Progenitor cell of endocrine pancreas (in vitro differentiated cells): ENCODE measurements at places on chromosomes 3 and 15. TPM values are rescaled to one million over a fixed set of nuclear protein-coding genes. Genes with fewer than 3 reads are reported as not detected.
A peak's percentile ranks its signal among the peaks of the same experiment; 100 is the strongest.

DNA sequence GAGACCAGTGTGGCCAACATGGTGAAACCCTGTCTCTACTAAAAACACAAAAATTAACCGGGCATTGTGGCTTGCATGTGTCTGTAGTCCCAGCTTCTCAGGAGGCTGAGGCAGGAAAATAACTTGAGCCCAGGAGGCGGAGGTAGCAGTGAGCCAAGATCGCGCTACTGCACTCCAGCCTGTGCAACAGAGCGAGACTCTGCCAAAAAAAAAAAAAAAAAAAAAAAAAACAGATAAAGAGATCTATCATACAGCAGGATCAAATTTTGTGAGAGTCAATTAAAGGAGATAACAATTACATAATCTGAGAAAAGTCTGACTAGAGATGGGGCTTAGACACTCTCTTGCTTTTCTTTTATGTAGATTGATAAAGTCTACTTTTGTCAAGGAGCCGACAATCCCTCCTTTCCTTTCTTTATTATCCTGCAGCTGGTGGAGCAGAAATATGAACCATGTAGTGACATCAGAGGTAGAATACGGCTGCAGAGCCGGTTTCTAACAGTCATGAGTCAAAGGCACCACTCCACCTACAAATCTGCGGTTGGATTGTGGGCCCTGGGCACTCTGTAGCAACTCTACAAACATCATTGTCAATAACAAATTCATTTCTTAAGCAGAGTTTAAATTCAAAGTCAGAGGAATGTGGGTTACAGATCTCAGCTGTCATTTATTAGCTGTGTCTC, 9.0 kb downstream of the C2CD4A start:
- DNase-seq: no peak
- H3K27me3 ChIP-seq: no peaks in the 10 kb centered on the region
- H3K4me1 ChIP-seq: no peaks in the 10 kb centered on the region
- no peaks in the 10 kb centered on the region for H3K36me3 ChIP-seq
- H3K27ac ChIP-seq: no peak overlapping the region

GRCh38 chr15:77915261-77915960, 162.1 kb downstream of the TBC1D2B start:
- no peaks in the 10 kb centered on the region for H3K36me3 ChIP-seq
- no peak overlapping the region for H3K27ac ChIP-seq
- DNase-seq: no peak
- H3K4me3 ChIP-seq: no peak overlapping the region
- H3K27me3 ChIP-seq: peaks cover 21% of the 10 kb centered on the region

GRCh38 chr15:90953947-90954711, 555 bp upstream of the RCCD1 start:
- peak overlapping the region; percentile 86 for H3K4me3 ChIP-seq
- peaks cover 9% of the 10 kb centered on the region for H3K4me1 ChIP-seq
- H3K27ac ChIP-seq: no peak overlapping the region

DNA sequence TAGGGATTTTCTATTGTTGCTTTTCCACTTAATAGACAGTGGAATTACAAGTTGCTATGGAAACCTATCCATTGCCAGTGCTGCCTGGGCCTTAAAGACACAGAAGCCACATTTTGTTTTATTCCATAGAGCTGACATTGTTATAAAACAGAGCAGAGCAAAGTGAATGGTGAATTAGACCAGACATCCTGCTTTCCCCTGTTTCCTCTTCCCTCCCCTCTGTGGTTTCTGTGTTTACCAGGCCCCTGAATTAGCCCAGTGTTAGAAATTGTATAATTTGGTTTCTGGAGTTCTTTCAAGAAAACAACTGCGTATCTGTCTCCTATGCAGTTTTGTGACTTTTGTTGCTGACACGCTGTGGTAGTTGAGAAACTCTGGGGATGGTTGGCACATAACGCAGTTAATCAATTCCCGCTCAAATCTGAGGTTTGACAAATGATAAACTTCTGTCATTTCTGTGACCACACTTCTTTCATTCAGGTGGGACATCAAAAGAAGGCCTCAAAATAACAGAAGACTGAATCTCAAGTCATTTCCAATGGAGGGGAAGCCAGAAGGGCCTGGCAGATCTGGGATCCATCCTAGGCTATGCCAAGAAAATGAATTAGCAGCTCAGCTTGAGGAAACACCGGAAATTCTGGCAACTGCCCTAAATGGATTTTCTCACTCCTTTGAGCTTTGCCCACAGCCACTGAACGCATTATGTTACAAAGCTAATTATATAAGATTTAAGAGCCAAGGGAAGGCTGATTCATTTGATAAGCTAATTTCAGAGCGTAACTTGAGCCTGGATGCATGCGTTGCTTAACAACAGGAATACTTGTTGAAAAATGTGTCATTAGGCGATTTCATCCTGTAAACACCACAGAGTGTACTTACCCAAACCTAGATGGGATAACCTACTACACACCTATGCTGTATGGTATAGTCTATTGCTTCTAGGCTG, 46.9 kb downstream of the NR1D2 start:
- no peak for DNase-seq
- H3K36me3 ChIP-seq: no peaks in the 10 kb centered on the region
- no peak overlapping the region for H3K4me3 ChIP-seq
- H3K4me1 ChIP-seq: peaks cover 6% of the 10 kb centered on the region

DNA sequence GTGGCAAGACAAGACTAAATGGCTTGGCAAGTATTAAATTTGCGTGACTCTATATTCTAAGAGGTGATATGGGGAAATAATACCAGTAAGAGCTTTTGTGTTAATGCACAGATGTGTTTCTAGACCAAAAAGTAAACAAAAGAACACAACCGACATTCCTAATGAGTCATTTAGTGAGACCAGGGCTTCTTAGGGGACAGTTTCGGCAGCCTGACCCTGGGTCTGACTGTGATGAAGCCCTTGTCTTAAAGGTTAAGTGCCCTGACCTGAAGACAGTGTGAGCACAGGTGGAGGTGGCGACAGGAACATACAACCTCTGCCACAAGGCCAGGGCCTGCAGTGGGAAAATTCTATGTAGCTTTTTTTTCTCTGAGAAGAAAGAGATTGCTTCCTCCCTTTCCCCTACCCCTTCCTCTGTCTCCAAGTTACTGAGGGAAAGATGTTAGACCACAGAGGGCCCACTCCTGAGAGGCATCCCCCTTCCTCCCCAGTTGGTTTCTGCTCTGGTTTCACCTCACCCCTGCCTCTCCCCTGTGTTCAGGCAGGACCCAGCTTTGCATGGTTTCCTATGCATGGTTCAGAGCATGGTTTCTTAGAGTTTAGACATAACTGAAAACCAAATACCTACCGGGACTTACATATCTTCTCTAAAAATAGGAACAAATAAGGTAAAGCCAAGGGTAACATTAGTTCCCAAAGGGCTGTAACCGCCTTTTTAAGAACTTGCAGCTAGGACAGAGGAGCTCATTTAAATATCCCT, 24.8 kb upstream of the CMTM7 start:
- no peak overlapping the region for H3K4me3 ChIP-seq
- H3K27me3 ChIP-seq: no peaks in the 10 kb centered on the region
- H3K4me1 ChIP-seq: peaks cover 35% of the 10 kb centered on the region
- no peak for DNase-seq

- no peak overlapping the region for H3K4me3 ChIP-seq
- H3K27ac ChIP-seq: no peak overlapping the region
- H3K36me3 ChIP-seq: no peaks in the 10 kb centered on the region
- H3K4me1 ChIP-seq: peaks cover 4% of the 10 kb centered on the region
- DNase-seq: no peak
Measured at GRCh38 chr3:113088616-113089015, 97.8 kb downstream of the GTPBP8 start.

DNA sequence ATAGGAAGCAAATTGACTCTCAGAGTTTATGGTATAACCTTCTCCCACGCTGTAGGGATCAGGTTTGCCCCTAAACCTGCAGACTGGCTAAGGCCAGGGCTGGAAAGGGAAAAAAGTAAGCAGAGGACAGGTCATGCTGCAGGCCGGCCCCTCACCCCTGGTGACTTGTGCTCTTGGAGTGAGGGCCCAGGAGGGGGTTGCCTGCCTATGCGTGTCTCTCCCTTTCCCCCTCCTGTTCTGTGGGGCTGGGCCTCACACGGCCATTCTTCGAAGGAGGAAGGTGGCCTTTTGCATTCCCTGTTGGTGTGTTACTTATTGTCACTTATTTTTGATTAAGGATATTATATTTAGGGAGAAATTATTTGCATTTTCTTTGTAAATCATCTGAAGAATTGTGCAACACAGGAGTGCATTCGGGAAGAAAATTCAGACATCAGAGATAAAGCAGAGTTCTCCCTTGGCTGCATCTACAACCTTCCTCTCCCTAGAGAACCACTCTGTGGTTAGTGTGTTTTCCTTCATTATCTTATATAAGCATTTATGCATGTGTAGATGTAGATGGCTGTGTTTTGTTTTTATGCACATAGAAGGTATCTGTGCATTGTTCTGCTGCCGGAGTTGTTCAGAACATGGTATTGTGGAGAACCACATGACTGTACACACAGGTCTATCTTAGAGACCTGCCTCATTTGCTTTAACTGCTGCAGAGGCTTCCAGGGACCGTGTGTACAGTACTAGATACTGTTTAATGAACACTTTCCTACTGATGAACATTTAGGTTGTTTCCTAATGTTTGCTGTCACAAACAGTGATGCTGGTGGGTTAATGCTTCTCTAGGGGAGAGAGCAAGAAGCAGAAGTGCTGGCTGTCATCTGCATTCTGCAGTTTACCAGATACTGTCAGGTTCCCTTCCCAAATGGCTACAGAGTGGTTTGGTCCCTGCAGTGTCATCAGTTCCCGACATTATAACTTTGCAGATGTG, 133.5 kb downstream of the APBA2 start:
- DNase-seq: no peak
- H3K27me3 ChIP-seq: no peaks in the 10 kb centered on the region
- H3K36me3 ChIP-seq: no peaks in the 10 kb centered on the region
- H3K27ac ChIP-seq: no peak overlapping the region
- H3K4me3 ChIP-seq: no peak overlapping the region

DNA sequence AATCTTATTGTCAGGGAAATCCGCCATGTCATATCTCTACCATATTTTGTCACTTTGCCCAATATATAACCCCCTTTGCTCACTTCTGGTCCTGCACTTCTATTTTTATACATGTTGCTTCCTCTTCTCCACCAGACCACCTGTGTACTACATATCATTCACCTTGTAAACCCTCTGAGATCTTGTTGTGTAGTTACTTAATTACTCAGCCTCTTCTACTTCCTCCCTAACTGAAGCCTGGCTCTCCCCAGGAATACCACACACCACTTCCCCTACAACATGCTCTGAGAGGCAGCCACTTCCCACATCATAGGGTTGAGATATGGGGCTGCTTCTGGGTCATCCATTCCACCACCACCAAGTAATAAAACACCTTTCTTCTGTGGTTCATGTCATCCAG, 10.0 kb downstream of the HEXA start:
- H3K27ac ChIP-seq: no peak overlapping the region
- H3K4me1 ChIP-seq: no peaks in the 10 kb centered on the region
- H3K4me3 ChIP-seq: no peak overlapping the region

DNA sequence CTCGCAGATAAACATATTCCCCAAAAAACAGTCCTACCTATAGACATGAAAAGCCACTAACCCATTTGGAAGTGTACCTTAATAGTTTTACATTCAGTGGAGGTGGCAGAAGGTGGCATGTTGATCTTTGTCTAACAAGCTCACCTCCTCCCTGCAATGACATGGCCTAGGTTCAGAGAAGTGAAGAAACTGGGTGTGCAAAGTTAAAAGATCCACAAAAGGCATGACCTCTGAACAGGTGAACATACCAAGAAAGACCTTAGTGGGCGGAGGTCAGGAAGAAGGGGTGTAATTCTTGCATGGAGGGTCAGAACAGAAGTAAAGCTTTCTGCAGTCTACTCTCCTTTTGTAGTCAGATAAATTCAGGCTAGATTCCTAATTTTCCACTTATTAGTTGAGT, 822 bp downstream of the MRPL3 start:
- H3K36me3 ChIP-seq: peaks cover 6% of the 10 kb centered on the region
- peak overlapping the region; percentile 98 for H3K27ac ChIP-seq
- peaks cover 27% of the 10 kb centered on the region for H3K27me3 ChIP-seq
- peaks cover 11% of the 10 kb centered on the region for H3K4me1 ChIP-seq
- H3K4me3 ChIP-seq: peak overlapping the region; percentile 99
- no peak for DNase-seq

SHF gene
- 61.1 and 61.7 TPM in 2 replicates for total RNA-seq

FOXB1 gene
- not detected in 2 replicates for total RNA-seq
